ENCODE measurements at places on chromosomes 1 and 21.
A peak's percentile ranks its signal among the peaks of the same experiment; 100 is the strongest.

GRCh38 chr1:40627987-40628902 lies 37.2 kb downstream of the RIMS3 start:
- DNase-seq = no peak

DNA sequence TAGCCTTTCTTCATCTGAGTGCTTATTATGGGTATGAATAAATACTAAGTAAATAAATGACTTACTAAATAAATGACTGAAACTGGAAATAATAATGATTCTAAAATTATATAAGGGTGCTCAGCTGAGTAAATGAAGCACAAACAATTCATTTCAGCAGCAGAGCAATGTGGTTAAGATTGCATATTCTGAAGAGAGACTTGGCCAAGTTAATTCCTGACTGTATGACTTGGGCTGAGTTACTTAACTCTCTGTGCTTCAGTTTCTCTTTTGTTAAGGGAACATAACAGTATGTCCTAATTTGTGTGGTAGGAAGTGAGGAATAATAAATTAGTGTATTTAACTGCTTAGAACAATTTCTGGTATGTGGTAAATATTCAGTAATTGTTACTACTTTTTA lies 19.1 kb downstream of the AGL start:
- no peak for DNase-seq

- peak; percentile 97 for DNase-seq
Measured at GRCh38 chr1:26028490-26028980, 7.0 kb downstream of the EXTL1 start.

DNA sequence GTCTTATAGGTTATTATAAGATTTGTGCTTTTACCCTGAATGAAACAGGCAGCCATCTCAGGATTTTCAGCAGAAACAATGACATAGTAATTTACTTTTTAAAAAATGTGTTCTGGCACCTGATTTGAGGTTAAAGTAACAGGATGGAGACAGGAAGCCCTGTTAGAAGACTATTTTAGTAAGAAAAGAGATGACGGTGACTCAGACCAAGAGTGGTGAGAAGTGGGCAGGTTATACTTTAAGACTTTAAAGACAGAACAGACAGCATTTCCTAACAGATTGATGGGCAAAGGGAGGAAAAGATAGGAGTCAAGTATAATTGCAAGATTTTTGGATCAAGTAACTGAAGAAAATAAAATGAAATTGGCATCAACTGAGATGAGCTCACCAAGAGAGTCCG lies 436.8 kb upstream of the NR5A2 start:
- DNase-seq = no peak

GRCh38 chr21:33007747-33008146 lies 18.0 kb upstream of the OLIG2 start:
- no peak for DNase-seq

DNA sequence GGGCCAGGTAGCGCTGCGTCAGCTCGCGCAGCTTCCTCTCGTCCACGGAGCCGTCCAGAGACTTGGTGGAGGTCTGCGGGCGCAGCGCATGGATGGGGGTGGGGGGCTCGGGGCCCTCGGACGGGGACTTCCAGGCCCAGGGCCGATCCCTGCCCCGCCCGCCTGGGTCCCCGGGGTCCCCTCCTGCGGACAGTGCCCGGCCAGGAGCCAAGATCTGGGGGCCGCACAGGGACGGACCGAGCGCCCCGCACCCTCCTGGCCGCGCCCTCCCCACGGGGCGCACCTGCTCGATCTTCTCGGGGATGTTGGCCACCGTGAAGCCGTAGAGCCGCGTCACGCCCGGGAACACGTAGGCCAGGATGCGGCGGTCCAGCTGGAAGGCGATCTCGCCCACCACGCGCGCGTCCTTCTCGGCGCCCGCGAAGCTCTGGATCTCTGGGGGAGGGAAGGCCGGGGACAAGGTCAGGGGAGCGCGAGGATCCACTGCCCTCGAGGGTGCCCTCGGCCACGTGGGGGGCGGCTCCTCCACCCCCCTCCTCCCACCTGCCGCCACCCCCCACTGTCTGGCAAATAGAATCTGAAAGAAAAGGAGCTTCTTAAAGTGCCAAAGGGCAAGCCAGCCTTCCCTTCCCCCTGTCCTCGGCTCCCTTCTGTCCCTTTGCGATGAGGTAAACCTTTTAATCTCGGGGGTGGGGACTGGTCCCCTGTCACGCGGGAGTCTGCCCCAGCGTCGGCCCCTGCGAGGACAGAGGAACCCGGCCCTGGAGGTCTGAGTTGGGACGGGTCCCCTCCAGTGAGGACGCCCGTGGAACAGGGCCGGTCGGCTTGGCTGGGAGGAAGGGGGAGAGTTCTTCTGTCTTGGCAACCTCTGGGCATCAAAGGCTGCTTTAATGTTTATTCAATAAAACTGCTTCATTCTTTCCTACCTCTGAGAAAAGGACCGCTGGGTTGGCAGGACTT lies 6.5 kb upstream of the FTCD start:
- DNase-seq = no peak

- no peak for DNase-seq
Measured at GRCh38 chr1:48761986-48762385, 14.7 kb downstream of the BEND5 start.
